Stimulated activated CD8-positive, alpha-beta memory T cell treated with anti-CD3 and anti-CD28 coated beads, Interleukin-15, amount 100 ng/mL, for 4 hours (primary cell): ENCODE measurements at places on chromosomes 4 and X.

DNA sequence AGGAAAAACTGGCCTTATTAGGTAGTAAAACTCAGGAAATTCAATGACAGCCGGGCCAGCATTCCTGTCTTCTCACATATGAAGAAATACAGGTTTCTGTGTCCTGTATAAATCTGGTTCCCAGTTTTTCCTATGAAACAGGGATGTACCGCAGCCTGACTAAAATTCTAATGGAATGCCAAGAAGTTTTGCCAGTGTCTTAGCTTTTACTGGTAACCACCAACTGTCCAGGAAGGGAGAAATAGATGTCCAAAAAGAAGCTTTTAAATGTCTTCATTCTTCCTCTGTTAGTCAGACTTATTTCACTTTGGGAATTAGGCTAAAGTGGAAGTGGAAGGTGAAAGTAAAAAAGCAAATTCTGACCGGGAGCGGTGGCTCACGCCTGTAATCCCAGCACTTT, 108.0 kb upstream of the TBL1X start:
- no peak for DNase-seq

- DNase-seq, result no peak
Measured at GRCh38 chr4:24477919-24478318, 106.4 kb downstream of the DHX15 start.

DNA sequence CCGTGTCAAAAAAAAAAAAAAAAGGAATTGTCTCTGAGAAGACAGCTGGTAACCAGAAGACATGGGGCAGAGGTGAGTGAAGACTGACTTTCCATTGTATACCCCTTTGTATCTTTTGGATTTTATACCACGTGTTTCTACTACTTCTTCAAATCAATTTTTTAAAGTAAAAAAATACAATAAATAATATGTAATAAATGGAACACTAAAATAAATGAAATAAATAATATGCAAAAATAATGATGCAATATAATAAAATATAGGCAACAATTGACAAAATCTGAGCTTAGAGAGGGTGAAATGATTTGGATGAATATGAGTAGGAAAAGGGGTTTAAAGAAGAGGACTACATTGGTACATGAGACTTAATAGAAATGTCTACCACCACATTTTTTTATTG, 155.8 kb downstream of the IL15 start:
- no peak for DNase-seq

GRCh38 chrX:70592091-70592490, 147.5 kb downstream of the DLG3 start:
- no peak for DNase-seq

DNA sequence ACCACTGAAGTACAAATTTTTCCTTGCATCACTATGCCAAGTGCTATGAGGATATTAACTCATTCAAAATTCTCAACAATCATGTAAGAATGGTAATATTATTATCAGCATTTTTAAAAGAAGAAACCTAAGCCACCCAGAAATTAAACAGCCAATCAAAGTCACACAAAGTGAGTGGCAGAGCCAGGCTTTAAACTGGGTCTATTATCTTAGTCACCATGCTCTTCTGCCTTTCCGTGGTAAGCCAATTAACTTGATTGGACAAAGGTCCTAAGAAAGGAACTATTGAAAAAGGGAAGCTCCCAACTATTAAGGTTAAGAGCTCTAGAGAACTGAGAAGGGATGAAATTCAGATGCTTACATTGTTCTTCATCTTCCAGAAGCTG, 111.5 kb downstream of the ASB9 start:
- no peak for DNase-seq

DNA sequence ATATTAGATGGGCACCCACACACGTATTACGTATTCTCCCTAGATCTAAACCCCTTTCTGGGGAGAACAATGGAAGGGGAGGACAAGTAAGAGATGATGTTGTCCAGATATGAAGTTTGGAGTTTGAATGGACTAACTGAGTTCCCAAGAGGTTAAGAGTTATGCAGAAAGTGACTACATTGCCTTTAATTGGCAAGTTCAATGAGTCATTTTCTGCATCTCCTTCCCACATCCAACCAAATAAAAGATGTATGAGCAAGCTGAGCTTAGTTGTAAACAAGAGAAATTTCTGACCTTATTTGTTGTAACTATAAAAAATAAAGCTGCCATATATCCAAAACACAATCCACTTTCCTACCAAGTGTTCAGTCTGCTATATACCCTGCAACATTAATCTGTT, 50.5 kb downstream of the TIGD2 start:
- DNase-seq, result no peak

- no peak for DNase-seq
Measured at GRCh38 chr4:184514121-184514988, 40.0 kb upstream of the IRF2 start.

DNA sequence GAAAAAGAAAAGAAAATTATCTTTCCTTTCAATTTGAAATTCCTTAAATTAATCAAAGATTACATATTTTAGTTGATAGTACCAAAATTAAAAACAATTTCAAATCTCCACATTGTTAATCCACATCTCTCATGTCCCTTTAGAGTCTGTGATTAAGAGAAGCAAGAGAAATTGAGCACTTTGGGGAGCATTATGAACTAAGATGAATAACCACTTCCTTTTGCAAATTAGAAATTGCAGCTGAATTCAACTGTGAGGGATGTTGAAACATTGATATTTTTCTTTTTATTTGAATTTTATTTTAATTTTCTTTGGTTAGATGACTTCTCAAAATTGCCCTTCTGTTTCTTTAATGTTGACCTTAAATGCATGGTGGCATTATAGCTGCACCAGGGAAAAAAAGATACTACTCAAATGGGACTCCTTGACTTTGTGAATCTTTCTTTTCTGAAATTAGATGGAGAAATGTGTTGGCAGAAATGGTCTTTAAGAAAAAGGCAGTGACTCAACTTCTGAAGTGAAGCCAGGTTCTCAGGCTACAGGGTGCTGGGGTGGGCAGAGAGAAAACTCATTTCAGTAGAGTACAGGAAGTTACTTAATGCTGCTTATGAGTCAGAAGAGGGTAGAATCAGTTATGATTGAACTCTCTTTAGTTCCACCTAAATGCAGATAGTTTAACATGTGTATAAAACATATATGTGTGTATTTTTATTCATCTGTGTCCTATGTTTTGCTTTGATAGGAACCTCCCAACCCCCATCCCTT, 92.0 kb upstream of the TNIP3 start:
- DNase-seq, result no peak
